ENCODE measurements at places on chromosomes 5 and 9. TPM values are rescaled to one million over a fixed set of nuclear protein-coding genes. Genes with fewer than 3 reads are reported as not detected.

PCDHB15 gene
- 5.6 TPM for total RNA-seq

MARCOL gene
- not detected for total RNA-seq

CKMT2 gene
- total RNA-seq = not detected

IFNE gene
- total RNA-seq = not detected

HMCN2 gene
- total RNA-seq = not detected

CCDC192 gene
- 1.3 TPM for total RNA-seq

UNC13B gene
- total RNA-seq = 58.0 TPM

SPACA9 gene
- 4.1 TPM for total RNA-seq

FOXD4L5 gene
- total RNA-seq = 0.34 TPM

DNA sequence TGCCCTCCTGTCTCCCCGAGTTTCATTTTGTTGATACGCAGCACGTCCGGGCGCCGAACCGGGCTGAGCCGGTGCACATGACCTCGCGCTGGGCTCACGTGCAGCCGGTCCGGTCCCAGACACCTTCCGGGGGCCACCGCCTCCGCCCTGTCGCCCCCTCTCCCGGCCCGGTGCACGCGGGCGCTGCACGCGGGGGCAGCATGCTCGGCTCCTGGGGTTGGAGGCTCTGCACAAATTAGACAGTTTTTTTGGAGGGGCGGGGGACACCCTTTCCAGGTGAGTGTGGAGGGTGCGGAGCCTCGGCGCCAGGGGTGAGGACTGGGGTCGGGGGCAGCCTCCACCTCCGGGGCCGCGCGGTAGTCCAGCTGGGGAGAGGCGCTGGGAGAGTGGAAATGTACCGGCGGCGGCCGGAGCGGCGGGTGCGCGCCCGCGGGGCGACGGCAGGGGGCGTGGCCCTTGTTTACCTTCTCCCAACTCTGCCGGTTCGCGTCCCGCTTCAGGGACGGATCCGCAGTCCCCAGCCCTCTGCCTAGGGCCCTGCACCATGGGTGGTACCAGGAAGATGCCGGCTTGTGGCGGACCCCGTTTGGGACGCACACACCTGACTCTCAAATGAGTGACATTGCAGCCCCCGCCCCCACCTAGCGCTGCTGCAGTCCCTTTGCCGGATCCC lies 1.1 kb downstream of the JADE2 start:
- DNase-seq = peak; percentile 57

DNA sequence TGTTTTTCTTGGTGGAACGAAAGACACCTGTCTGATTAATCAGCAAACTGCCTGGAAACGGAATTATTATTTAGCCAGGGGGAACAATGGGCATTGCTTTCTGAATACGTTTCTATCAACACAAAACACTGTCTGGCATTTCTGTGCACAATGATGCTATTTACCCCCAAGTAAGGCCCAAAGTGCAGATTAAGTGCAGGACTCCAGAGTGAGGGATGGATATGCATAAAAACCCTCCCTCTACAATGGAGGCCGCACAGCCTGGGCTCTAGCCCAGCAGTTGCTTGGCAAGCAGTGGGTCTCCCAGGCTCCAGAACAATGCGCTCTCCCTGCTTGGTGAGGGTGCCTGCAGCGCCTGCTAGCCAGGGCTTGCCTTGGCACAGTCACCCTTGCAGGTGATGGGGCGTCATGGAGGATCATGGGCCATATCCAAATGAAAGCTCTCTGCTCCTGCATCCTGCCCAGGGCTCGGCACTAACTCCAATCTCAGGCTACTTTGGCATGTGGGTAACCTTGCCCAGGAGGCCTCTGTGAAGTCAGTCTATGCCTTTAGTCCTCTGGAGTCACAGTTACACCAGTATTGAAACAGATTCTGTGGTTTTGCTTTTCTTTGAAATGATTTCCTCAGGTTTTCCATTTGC lies 11.5 kb upstream of the SPATA24 start:
- no peak for DNase-seq

DNA sequence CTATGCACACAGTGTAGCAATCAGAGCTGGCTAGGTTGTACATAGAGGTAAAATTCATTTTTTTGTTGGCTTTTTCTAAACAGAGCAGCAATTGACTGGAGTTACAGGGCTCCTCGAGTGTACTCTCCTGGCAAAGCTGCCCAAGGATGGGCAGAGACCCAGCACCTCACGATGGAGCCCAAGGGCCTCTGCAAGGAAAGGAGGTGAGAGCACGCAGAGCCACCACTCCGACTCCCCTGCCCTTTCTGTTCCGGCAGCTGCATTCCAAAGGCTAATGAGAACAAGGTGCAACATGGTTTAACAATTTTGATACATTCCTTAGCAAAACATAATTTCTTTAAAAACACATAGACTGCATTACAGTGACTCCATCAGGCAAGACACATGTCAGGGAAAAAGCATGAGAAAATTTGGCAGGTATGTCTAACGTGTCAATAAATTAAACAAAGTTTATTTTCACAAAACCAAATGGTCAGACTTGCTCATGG lies 47.5 kb downstream of the SAXO1 start:
- no peak for DNase-seq

DNA sequence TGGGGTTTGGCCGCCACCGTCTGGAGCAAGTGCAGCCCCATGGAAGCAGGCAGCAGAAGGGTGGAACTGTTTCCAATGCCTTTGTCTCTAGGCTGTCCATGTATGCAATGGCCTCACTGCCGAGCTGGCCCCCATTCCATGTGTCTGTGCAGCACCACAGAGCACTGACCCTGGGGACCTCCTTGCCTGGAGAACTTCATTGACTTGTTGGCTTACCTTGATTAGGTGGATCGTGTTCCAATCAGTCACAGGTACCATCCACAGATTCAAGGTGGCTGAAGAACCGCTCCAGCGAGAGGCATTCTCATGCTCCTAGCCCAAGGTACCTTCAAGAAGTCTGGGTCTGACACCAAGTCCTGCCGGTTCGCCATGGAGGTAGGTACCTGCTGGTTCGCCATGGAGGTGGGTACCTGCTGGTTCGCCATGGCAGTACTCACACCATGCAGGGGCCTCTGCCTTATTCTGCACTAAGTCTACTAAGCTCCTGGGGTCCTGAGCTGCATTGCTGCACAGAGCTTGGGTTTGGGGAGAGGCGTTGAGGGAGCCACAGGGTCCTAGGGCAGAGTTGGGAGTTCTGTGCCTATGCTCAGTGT lies 358.3 kb upstream of the IRX1 start:
- no peak for DNase-seq

- DNase-seq = no peak
Measured at GRCh38 chr5:131262953-131263541, 806 bp upstream of the CDC42SE2 start.

DNA sequence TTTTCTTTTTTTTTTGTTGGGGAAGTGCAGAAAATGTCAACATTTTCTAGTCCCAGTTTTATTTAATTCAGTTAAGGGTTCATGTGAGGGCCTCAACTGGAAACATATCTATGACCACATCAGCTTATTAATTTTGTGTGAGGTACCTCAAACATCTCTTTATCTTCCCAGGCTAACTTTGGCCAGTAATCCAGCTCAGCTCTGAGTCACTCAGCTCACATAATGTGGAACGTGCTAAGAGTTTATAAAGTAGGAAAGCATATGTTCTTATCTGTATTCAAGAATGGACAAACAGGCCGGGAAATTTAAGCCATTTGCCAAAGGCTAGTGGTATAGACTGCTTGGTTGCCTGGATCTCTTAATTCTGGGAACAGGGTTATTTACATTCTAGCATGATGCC lies 118.4 kb downstream of the INSYN2B start:
- DNase-seq = no peak

DNA sequence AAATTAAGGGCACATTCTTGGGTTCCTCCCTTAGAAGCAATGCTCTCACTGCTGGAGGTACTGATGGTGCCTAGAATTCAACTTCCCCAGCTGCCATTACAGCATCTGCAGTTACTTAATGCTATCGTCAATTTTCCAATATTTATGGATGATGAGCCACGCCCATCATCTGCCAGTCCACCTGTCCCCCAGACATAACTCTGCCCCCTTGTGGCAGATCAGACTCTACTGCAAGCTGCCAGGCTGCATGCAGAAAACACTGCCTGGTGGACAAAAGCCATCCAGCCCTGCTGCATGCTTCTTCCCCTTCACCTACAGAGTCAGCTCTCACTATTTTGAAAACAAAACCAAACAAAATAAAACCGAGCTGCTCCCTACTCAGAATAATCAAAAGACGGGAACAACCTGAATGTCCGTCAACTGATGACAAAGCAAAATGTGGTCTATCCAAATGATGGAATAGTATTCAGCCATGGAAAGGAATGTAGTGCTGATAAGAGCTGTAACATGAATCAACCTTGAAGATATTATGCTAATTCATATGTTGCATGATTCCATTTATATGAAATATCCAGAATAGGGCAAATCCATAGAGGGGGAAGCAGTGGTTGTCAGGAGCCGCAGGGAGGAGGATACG lies 66.4 kb downstream of the RETREG1 start:
- peak; percentile 18 for DNase-seq

- no peak for DNase-seq
Measured at GRCh38 chr5:99179206-99179605, 250.4 kb upstream of the CHD1 start.

GRCh38 chr5:107867266-107867665 lies 196.5 kb upstream of the EFNA5 start:
- no peak for DNase-seq

DNA sequence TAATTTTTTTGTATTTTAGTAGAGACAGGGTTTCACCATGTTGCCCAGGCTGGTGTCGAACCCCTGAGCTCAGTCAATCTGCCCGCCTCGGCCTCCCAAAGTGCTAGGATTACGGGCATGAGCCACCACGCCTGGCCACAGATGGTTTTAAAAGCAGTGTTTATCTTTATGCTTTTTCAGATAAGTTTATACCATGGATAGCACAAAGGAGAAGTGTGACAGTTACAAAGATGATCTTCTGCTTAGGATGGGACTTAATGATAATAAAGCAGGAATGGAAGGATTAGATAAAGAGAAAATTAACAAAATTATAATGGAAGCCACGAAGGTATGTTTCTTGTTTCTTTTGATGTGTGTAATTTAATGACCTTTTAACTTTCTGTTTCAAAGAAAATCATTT lies 35.1 kb downstream of the POLK start:
- no peak for DNase-seq

- DNase-seq = no peak
Measured at GRCh38 chr5:169803077-169803981, 166.3 kb downstream of the DOCK2 start.

- DNase-seq = no peak
Measured at GRCh38 chr5:159031513-159031912, 68.2 kb downstream of the EBF1 start.

DNA sequence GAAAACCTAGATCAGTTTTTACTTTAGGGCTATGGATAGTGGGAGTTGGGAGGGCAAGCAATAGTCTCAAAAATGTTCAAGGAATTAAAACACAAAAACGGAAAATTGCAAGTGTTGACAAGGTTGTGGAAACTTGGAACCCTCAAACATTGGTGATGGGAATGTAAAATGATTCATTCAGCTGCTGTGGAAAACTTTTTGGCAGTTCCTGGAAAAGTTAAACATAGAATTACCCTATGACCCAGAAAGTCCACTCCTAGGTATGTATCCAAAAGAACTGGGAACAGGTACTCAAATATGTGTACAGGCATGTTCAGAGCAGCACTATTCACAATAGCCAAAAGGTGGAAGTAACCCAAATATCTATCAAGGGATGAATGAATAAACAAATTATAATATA lies 1.2 kb upstream of the MSANTD3 start:
- no peak for DNase-seq

DNA sequence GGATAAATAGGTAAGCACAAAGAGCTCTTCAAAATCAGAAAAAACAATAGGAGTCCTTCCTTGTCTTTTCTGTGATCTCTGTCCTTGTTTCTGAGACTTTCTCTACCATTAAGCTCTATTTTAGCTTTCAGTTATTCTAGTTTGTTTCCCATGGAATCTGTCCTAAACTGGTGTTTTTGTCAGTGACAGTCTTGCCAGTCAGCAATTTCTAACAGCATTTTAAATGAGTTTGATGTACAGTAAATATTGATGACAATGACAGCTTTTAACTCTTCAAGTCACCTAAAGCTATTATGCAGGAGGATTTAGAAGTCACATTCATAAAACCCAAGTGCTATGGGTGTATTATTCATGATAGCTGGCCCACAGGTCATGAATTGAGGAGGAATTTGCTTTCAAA lies 17.9 kb downstream of the TIGD6 start:
- DNase-seq = no peak

- no peak for DNase-seq
Measured at GRCh38 chr9:107768224-107768623, 278.7 kb upstream of the KLF4 start.

- DNase-seq = no peak
Measured at GRCh38 chr9:30622561-30622960, 1761.9 kb upstream of the ACO1 start.

- no peak for DNase-seq
Measured at GRCh38 chr5:136031711-136032110, 2.9 kb downstream of the TGFBI start.

DNA sequence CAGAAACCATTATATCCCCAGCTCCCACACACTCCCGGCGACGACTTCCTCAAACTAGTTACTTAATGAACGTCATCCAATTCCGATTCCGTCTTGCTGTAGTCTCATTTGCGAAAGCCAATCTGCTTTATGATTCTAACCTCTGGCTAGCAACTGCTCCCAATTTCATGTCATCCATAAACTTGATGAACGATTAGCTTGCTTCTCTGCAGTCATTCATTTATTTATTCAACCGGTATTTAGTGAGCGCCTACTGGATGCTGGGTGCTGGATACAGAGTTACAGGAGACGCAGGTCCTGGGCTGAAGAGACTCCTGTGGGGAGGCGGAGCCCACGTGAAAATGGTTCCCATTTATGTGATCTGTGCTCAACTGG lies 46.2 kb downstream of the TSPAN17 start:
- DNase-seq = no peak

DNA sequence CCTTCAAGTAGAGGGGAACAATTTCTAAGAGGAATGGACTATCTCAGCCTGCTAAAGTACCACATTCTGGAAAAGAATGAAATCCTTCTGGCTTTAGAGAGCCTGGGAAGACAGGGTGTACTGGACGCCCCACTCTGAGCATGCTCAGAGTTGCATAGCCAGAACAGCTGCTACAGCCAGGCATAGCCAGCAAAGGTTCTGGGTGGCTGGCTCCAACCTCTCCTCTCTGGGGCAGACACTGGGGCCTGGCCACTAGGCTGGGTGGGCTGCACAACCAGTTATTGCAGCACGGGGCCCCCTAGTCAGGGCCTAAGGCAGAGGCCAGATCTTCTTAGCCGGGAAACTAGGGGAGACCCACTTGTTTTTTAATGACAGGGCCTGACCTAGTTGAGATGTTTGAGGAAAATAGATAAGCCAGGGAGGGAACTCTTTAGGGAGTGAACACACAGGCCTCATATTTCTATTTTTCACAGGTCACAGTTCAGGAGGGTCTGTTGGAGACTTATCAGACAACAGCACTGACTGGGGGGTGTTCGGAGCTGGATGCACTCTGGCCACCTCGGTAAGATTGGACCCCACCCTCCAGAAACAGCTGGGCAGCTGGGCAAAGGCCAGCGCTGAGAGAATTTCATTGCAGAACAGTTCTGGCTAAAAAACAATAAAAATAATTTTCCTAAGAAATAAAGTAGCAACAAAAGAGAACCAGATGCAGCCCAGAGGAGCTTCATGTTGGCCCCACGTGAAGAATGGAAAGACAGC lies 142.9 kb downstream of the LPAR1 start:
- DNase-seq = no peak

Measured in neural crest cell (in vitro differentiated cells).